ENCODE measurements at places on chromosomes 12 and 14. TPM values are rescaled to one million over a fixed set of nuclear protein-coding genes. Genes with fewer than 3 reads are reported as not detected.

The PLEKHG7 gene
- total RNA-seq = not detected

The SLC39A5 gene
- not detected for total RNA-seq

The LIN7A gene
- 0.19 TPM for total RNA-seq

The PIWIL1 gene
- total RNA-seq = not detected

Data from dermis blood vessel endothelial cell (primary cell).